ENCODE measurements at places on chromosomes 7 and 10.

DNA sequence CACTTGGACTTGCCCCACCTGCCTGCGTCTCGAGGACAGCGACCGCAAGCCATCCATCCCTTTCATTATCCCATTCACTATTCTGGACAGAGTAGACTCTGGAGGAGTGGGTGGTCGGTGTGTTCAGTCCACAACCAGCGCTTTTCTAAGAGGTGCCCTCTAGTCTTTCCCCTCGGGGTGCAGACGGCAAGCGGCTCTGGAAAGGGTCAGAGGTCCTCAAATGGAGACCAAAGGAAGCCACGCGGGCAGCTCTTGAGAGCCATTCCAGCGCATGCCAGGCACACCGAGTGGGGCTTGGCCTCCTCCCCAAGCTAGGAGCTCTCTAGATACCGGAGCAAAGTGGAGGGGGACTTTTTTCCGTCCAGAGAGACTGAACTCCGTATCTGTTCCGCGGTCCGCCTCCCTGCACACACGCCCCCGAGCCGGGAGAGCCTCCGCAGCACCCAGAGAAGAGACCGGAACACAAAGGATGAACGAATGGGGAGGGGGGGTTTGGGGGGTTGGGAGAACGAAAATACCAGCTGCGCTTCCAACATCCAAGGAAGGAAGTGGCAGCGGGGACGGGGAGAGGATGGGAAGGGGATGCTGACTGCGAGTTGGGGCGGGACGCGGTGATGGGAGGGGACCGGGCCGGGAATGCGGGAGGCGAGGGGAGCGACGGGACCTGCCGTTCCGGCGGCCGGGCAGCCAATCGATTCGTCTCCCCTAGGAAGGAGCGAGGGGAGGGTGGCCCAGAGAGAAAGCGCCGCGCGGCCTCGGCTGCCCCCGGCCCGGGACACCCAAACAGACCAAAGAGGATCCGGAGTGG is 515 bp downstream of the GSDME start:
- DNase-seq: no peak

GRCh38 chr7:15618275-15618674 is 56.5 kb upstream of the AGMO start:
- no peak for DNase-seq

DNA sequence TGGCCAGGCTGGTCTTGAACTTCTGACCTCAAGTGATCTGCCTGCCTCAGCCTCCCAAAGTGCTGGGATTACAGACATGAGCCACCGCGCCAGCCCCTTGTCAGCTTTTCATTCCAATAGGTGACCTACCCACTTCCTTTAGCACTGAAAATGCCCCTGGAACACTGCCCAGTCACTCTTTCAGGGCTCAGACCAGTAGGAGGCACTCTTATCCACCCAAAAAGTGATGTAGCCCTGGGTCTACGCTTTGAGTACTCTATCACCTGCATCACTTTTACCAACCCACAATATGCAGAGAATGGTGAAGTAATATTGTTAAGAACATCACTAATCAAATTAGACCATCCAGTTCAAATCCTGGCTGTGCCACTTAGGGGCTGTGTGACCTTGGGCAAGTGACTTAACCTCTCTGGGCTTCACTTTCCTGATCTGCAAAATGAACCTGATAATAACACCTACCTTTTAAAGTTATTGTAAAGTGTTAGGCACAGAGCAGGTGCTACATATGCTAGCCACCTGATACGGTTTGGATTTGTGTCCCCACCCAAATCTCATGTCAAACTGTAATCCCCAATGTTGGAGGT is 5.2 kb downstream of the CALN1 start:
- DNase-seq: no peak

GRCh38 chr7:131222171-131222570 is 105.5 kb upstream of the MKLN1 start:
- no peak for DNase-seq

- DNase-seq: no peak
These were observed 5.9 kb downstream of the CPA2 start for GRCh38 chr7:130272381-130273080.

- DNase-seq: no peak
These were observed 78.5 kb upstream of the LYZL1 start for GRCh38 chr10:29210266-29210868.
